ENCODE measurements at places on chromosomes 3 and 15.

- no peak for DNase-seq
Measured at GRCh38 chr3:34382859-34383258, 584.4 kb downstream of the PDCD6IP start.

- DNase-seq: no peak
Measured at GRCh38 chr3:11509173-11510000, 134.3 kb downstream of the VGLL4 start.

DNA sequence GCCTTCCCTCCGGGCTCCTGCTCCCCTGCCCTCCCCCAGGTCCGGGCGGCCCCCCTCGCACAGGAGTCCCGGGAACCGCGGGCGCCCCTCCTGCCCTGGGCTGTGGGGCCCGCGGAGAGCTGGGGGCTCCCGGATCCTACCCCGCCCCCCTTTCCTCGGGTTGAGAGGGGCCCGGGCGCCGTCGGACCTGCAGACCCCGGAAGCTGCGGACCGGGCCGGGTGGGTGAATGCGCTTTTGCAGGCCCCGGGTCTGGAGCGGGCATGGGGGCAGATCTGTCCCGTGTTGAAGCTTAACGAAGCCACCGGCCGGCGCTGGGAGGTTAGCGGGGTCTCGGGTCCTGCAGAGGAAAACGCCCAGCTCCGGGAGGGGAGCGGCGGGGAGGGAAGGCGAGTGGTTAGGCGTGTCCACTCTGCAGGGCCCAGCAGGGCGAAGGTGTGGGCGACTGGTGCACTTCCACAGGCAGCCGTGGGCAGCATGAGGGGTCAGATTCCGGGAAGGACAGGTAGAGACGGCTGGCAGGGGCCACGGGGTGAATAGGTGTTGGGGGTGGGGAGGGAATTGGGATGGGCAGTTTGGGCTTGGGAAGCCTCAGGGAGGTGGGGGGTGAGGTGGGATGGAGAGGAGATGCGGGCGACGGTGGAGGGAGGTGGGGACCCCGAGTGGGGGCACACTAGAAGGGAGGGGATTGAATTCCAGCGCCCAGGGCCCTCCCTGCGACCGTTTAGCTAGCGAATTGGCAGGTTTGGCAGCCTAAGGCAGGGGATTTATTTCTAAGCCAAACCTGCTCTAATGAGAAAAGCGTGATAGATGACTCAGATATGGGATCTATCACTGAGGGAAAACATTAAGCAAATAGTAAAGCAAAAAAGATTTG is 635 bp downstream of the CD276 start:
- DNase-seq: no peak

DNA sequence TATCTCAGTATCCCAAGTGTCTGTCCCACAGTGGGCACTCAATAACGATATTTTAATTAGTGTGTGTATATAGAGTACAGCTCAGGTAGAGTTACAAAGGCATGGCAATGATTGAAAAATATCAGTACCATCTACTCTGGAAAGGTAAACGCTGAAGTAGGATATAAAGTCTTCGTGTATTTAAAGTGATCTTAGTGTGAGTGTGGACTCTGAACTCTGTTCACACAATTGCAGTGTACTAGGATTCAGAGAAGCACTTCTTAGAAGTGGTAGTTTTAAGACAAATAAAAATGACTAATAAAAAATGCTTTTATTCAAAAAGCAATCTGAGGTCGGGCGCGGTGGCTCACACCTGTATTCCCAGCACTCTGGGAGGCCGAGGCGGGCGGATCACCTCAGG is 62.9 kb upstream of the RAP2B start:
- DNase-seq: no peak

- DNase-seq: no peak
Measured at GRCh38 chr3:59609657-59610348, 560.0 kb upstream of the CFAP20DC start.

- no peak for DNase-seq
Measured at GRCh38 chr15:96457841-96458240, 127.3 kb downstream of the NR2F2 start.

- no peak for DNase-seq
Measured at GRCh38 chr3:183484431-183485075, 56.1 kb upstream of the MCF2L2 start.

- DNase-seq: no peak
Measured at GRCh38 chr3:170497207-170498095, 78.8 kb downstream of the CLDN11 start.

DNA sequence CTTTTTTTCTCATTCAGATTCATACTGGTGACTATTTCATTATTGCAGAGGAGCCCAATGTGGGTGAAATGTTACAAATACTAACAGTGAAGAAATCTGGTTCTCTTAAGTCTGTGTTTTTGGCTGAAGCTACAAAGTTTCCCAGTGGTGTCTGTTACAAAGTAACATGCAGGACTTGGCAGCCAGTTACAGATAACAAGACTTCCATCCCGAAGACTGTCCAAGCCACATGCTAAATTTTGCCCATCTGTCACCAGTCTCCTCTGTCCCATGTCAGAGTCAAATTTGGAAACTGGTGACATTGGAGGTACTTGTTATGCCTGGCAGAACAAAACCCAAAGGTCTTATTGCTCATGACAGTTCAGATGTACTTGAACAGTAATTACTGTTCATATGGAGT is 269.2 kb upstream of the GOLIM4 start:
- DNase-seq: no peak

- DNase-seq: no peak
Measured at GRCh38 chr3:78116874-78117273, 1077.0 kb downstream of the ROBO2 start.

- no peak for DNase-seq
Measured at GRCh38 chr15:61051569-61052031, 177.5 kb downstream of the RORA start.

DNA sequence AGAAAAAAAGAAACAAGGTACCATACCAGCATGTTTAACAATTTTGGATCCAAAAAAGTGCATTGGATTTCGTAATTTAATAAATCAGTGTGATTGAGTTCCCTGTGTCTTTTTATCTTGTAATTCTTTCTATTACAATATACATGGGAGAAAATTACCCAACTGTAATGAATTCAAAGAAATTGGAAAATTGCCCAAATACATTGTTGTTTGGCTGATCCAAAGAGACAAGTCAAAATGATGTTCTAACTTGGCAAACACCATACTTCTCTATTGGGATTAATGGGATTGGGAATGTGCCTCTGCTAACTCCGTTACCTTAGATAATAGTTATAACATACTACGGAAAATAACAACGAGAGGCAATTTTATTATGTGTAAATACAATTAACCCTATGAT is 1097.1 kb downstream of the ROBO1 start:
- no peak for DNase-seq

- DNase-seq: no peak
Measured at GRCh38 chr15:47908486-47908885, 191.2 kb downstream of the SEMA6D start.

- DNase-seq: no peak
Measured at GRCh38 chr3:136938334-136938733, 19.4 kb upstream of the IL20RB start.

DNA sequence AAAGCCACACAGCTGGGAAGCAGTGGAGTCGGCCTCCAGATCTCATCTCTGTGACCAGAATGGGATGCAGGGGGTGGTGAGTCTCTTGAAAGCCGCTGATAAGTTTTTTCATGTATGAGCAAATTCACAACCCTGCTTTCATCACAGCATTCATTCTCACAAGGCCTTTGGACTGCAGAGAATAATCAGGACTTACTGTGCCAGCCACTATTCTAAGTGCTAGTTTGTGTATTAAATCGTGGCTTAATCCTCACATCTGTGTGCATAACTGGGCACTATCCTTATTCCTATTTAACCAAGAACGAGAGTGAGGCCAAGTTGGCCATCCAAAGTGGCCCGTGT is 64.2 kb upstream of the POLG start:
- no peak for DNase-seq

DNA sequence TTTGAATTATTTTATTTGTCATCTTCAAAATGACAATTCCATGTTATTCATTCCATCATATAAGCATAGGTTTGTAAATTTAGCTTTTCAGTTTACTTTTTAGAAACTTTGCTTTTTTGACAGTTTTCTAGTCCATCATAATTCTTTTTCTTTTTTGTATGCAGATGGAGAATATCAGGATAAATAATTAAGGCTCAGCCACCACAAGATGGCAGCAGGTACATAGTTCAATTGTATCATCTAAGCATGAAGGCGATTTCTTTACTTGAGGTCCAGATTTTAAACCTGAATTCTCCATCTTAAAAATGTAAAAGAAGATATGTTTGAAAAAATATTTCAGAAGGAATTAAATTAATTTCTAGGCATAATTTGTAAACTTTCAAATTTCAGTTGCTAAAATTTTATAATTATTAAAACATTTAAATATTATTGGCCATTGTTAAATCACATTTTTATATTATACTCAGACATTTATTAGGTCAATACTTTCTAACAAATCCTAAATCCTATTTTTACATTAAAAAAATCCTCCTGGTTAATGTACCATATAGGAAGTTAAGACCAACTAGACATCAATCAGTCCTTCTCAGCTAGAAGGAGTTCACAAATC is 15.1 kb downstream of the PLSCR5 start:
- no peak for DNase-seq

- no peak for DNase-seq
Measured at GRCh38 chr3:101984356-101984755, 135.0 kb downstream of the NFKBIZ start.

GRCh38 chr15:80850941-80851451 is 71.8 kb downstream of the CEMIP start:
- no peak for DNase-seq

- DNase-seq: no peak
Measured at GRCh38 chr3:149277331-149277813, 55.7 kb upstream of the CP start.

DNA sequence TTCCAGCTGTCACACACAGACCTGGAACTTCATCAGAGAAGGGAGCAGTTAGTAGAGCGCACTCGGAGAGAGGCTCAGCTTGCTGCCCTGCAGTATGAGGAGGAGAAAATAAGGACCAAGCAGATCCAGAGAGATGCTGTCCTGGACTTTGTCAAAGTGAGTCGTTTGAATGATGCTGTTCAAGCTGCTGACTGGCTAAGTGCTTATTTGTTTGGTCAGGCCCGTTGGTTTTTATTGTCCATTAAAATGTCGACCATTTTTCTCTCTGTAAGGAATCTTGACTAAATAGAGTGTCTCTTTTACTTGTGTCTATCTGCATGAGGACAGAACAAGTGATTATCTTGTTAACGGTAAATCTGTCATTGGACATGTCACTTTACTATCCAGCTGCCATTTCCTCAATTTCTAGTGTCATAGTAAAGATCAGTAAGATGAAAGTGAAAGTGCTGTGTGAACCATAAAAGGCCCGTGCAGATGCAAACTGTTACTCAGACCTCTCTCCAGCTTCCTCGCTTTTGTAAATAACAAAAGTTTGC is 56.9 kb downstream of the LRCH3 start:
- DNase-seq: no peak

DNA sequence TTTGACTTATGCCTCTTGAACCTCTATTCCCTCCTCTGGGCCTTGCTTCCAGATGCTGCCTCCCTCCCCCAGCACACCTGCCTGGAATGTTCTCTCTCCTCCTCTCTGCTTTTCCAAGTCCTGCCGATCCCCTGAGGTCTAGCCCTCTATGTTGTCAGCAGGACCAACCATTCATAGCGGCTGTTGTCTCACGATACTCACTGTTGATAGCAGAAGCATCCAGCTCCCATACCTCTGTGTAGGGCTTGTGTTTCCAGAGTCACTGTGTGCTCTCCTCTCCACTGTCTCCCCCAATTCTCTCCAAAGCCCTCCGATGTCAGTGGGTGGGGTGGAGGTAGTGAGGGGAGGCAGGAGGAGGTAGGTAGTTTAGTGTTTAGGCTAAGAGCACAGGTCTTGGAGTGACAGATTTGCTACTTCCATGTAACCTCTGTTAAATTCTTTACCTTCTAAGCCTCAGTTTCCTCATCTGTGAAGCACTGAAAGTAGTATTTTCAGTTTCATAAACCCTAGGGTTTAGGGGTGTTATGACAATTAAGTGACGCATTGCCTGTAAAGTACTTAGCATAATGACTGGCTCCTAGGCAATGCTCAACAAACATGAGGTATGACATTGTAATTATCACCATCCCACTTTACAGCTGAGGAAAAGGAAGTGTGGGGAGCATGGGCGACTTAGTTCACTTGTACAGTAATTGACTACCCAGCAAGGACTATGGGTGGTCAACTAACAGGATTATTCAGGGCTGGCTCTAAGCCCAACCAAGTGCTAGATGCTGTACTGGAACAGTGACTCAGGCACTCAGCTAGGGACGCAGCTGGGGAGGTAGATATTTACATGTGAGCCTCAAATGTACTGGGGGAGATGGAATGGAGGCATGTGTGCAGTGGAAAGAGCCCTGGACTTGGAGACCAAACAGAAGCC is 122.8 kb downstream of the CACNA1D start:
- no peak for DNase-seq

DNA sequence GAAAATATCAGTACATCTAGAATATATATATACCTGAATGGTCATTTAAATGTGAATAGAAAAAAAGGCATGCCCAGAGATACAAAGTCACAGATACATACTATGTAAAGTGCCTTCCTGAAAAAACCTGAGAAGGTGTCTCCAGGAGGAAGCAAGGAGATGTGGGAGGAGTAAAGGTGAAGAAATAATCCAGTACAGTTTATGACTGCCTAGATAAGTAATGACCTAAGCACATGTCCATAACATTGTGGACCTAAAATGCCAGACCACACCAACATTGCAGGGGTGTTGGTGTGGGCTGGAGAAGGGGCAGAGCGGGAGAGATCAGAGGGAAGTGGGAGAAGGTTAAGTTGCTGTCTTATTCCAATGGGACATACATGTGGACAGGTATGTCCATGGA is 226.9 kb downstream of the ZNF621 start:
- no peak for DNase-seq

DNA sequence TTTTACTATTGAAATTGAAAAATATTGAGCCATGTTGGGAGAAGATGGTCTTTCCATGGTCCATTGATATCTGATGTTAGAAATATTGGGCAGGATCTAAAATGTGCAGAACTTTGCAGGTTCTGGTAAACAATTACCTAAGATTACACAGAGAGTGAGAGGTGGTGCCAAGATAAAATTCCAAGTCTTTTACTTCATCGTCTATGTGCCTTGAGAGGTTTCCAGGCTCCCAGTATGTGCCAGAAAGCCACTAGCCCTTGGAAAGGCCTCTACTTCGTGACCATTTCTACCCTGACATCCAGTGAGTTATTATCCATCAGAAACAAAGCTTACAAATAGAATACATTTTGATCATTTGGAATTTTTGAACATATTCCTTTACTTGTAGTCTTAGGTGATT is 27.6 kb downstream of the CD200 start:
- no peak for DNase-seq

DNA sequence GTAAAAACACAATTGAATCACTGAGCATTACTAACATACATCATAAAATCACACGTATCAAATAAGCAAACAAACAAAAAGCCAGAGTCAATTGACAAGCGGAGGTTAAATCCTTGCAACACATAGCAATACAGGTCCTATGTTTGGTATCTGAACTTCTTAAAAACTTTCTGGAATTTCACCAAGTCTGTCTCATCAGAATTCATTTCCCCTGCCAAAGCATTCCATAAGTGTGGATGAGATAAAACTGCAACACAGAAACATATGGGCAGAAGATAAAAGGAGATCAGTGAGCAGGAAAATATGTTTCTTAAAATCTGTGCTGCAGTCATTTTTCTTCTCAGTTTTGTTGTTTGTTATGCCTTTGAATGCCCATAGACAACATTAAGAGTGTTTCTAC is 1155.5 kb downstream of the TBL1XR1 start:
- no peak for DNase-seq

GRCh38 chr3:72011485-72011884 is 226.5 kb upstream of the PROK2 start:
- no peak for DNase-seq

- DNase-seq: no peak
Measured at GRCh38 chr3:64022451-64023186, 675 bp downstream of the PSMD6 start.

- DNase-seq: no peak
Measured at GRCh38 chr15:51884517-51885236, 55.2 kb downstream of the TMOD3 start.
